Astrocyte (in vitro differentiated cells and primary cell): ENCODE measurements at places on chromosomes 4 and X. TPM values are rescaled to one million over a fixed set of nuclear protein-coding genes. Genes with fewer than 3 reads are reported as not detected.
A peak's percentile ranks its signal among the peaks of the same experiment; 100 is the strongest.

FREM3 gene
- not detected in 2 replicates for total RNA-seq

ARHGAP24 gene
- total RNA-seq: 1.8 and 2.1 TPM in 2 replicates

CFAP299 gene
- not detected in 2 replicates for total RNA-seq

SLC34A2 gene
- 0.26 and 0.32 TPM in 2 replicates for total RNA-seq

ZNF157 gene
- total RNA-seq: 0.17 and 0.54 TPM in 2 replicates

HMX1 gene
- 0.25 TPM in 1 of 2 replicates, not detected in the other for total RNA-seq

CRMP1 gene
- total RNA-seq: 59.6 and 67.4 TPM in 2 replicates

RPA4 gene
- 0.48 and 0.82 TPM in 2 replicates for total RNA-seq

LUZP4 gene
- not detected in 2 replicates for total RNA-seq

STPG2 gene
- total RNA-seq: 0.14 TPM in 1 of 2 replicates, not detected in the other

GRCh38 chr4:147019091-147019490 is 73.4 kb upstream of the TTC29 start:
- H3K27ac ChIP-seq: no peak overlapping the region
- peak; percentile 20 for DNase-seq
- no peak overlapping the region for H3K4me3 ChIP-seq
- H3K27me3 ChIP-seq: no peaks in the 10 kb centered on the region
- no peaks in the 10 kb centered on the region for H3K4me1 ChIP-seq

GRCh38 chr4:139912445-139912844 is 241.5 kb downstream of the MAML3 start:
- no peak overlapping the region for H3K4me3 ChIP-seq
- no peaks in the 10 kb centered on the region for H3K27me3 ChIP-seq

GRCh38 chr4:182213004-182213403 is 30.2 kb upstream of the TENM3 start:
- H3K27ac ChIP-seq: no peak overlapping the region
- no peaks in the 10 kb centered on the region for H3K36me3 ChIP-seq
- peak; percentile 60 for DNase-seq
- H3K4me3 ChIP-seq: no peak overlapping the region
- H3K27me3 ChIP-seq: no peaks in the 10 kb centered on the region

DNA sequence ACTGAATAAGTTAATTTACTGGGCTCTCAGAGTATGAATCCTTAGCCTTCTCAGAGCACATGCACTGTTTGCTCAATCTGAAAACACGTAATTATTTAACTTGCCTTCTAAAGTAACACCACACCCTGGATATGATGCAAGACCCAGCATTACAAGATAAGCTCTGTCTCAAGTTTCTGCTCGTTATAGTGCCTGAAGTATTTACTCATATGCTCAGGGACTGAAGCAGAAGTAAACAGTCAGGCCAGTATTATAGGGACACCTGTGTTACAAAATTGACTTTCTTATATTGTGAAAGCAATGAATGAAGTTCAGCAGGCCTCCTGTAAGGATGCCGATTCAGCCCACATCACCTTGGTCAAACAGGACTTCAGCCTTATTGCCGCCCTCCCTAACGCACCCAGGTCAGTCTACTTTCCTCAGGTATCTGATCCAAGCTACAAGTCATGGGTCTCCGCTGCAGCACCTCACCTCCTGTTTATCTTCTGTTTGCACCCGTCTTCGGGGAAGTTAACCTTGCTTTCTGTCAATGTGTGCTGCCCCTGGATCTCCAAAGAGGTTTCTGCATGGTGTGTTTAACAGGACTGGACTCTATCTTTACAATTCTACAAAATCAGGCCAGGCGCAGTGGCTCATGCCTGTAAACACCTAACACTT is 42.8 kb upstream of the KLF3 start:
- H3K36me3 ChIP-seq: no peaks in the 10 kb centered on the region
- H3K27me3 ChIP-seq: no peaks in the 10 kb centered on the region
- H3K27ac ChIP-seq: no peak overlapping the region
- no peaks in the 10 kb centered on the region for H3K4me1 ChIP-seq
- H3K4me3 ChIP-seq: no peak overlapping the region

DNA sequence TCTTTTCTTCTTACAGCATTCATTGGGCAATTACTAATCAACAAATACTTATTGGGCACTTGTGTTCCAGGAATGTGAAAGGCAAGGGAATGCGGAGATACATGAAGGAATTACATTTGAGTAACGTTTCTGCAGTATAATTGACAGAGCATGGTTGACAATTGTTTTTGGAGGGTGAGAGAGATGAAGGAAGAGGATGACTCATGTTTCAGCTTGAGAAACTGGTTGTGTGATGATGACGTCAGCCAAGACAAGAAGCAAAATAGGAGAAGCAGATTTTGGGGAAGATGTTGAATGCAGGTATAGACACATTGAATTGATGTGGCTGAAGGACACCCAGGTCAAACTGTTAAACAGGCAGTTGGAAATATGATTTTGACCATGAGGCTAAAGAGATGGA is 8.0 kb upstream of the CPEB2 start:
- DNase-seq: peak; percentile 34
- H3K27me3 ChIP-seq: no peaks in the 10 kb centered on the region
- no peaks in the 10 kb centered on the region for H3K4me1 ChIP-seq

DNA sequence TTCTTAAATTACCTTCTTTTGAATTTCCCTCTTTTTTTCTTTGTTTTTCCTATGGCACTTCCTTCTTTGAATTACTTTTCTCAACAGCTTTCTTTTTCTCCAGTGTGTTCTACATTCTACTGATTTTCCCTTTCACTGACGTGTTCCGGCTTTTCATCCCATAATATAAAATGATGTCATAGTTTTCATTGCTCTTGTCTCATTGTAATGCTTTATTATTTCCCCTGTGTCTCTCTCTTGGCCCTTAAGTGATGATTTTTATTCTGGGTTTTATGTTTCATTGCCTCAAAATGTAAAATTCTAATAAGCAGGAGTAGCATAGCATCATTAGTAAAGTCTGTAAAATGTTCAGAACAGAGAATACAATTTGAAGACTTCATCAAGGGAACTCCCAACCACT is 299.3 kb downstream of the KCTD8 start:
- peaks cover 15% of the 10 kb centered on the region for H3K4me1 ChIP-seq
- H3K27ac ChIP-seq: peak overlapping the region; percentile 59
- H3K36me3 ChIP-seq: no peaks in the 10 kb centered on the region
- no peak overlapping the region for H3K4me3 ChIP-seq
- DNase-seq: no peak
- no peaks in the 10 kb centered on the region for H3K27me3 ChIP-seq

DNA sequence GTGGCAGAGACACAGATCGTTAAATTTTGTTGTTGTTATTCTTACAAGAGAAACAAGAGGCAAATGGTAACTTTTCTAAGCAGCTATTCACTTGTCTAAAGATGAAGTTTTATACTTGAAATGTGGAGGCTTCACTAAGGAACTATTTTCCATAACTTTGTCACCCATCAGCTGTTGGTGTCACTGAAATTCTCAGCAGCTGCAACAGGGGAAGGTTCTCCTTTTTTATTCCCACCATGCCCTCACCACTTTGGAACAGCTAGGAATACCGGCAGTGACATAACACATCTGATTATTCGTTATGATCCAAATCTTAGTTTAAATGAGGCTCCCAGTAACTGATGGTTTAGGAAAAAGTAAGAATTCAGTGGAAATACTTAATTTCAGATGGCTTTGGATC is 147.0 kb upstream of the LEF1 start:
- no peak for DNase-seq
- no peaks in the 10 kb centered on the region for H3K36me3 ChIP-seq
- H3K4me1 ChIP-seq: no peaks in the 10 kb centered on the region
- no peak overlapping the region for H3K4me3 ChIP-seq
- no peak overlapping the region for H3K27ac ChIP-seq
- peaks cover 4% of the 10 kb centered on the region for H3K27me3 ChIP-seq

- no peaks in the 10 kb centered on the region for H3K4me1 ChIP-seq
- H3K36me3 ChIP-seq: no peaks in the 10 kb centered on the region
- H3K27me3 ChIP-seq: no peaks in the 10 kb centered on the region
- H3K4me3 ChIP-seq: no peak overlapping the region
- no peak for DNase-seq
- H3K27ac ChIP-seq: no peak overlapping the region
Measured at GRCh38 chr4:149017002-149017734, 575.0 kb upstream of the NR3C2 start.

GRCh38 chr4:76628251-76628650 is 193.2 kb downstream of the SHROOM3 start:
- no peaks in the 10 kb centered on the region for H3K27me3 ChIP-seq
- no peak overlapping the region for H3K4me3 ChIP-seq
- no peak overlapping the region for H3K27ac ChIP-seq

DNA sequence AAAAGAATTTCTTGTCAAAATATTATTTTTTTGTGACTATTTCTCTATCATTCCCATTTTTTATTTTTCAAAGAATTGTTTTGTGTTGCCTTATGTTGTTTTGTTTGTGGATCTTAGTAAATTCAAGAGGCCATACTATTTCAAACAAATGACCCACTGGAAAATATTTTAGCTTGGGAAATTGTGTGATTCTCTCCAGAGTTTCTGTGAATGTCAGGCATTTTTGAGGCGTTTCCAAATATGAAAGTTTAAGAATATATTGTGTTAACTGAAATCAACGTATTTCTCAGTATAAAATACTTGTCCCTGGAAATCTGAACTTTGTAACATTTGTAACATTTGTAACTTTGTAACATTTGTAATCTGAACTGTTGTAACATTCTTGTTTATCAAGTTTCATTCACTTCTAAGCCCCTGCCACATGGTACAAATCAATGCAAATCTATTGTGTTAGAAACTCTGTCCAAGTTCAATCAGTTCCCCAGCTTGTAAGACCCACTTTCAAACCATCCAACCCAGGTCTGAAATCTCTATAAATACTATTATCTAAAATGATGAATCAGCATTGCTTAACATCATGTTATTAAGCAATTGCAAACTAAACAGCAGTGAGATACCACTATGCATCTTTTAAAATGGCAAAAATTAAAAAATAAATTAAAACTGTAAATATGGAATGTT is 465.4 kb upstream of the GRID2 start:
- H3K27me3 ChIP-seq: no peaks in the 10 kb centered on the region
- H3K4me1 ChIP-seq: no peaks in the 10 kb centered on the region
- H3K4me3 ChIP-seq: no peak overlapping the region
- no peak overlapping the region for H3K27ac ChIP-seq
- H3K36me3 ChIP-seq: no peaks in the 10 kb centered on the region

DNA sequence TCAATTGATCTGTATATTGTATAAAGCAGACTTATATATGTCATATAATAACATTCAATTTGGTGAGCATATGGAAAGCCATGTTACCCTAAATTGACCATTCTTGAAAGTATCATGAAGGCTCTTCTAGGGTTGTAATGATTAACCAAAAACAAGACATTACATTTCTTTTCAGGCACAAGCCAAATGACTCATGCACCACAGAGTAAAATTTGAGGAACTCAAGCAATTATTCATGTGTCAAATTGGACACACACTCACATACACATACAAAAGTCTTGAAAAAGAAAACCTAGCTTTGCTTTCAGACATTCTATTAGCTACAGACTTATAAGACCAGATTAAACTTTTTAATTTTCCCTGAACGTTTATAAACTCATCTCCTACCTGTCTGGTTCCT is 146.5 kb upstream of the PCDH18 start:
- no peaks in the 10 kb centered on the region for H3K4me1 ChIP-seq
- H3K4me3 ChIP-seq: no peak overlapping the region
- no peaks in the 10 kb centered on the region for H3K27me3 ChIP-seq
- no peak overlapping the region for H3K27ac ChIP-seq
- no peaks in the 10 kb centered on the region for H3K36me3 ChIP-seq
- DNase-seq: peak; percentile 87

- H3K36me3 ChIP-seq: no peaks in the 10 kb centered on the region
- H3K4me3 ChIP-seq: peak within 1 kb of the TSS; percentile 78
- H3K4me1 ChIP-seq: no peaks in the 10 kb centered on the region
- H3K27ac ChIP-seq: peak within 1 kb of the TSS; percentile 70
- peak; percentile 69 for DNase-seq
Measured at GRCh38 chr4:88697588-88698329, at the start of gene NAP1L5. Gene NAP1L5, minus strand, starts transcription at chr4:88697829. Its CDS starts 75 bp downstream, at chr4:88697754.

DNA sequence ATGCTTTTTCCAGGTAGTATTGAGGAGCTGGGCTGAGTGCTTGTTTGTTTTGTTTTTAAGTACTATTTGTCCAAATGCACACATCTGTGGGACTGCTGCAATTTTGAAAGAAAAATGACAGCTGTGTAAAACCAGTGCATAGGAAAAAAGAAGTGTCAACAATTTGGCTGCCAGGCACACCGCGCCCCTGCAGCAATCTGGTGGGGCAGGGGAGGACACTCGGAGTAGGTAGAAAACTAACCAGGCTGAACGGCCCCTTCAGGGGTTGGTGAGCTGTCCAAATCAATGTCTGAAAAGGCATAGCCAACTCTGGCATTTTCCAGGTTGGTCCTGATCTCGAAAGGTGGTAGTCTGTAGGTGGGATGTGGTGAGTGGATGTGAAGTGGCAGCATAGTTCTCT is 1.1 kb downstream of the LDOC1 start:
- no peak for DNase-seq
- no peaks in the 10 kb centered on the region for H3K27me3 ChIP-seq
- H3K27ac ChIP-seq: no peak overlapping the region
- H3K4me3 ChIP-seq: peak overlapping the region; percentile 76

DNA sequence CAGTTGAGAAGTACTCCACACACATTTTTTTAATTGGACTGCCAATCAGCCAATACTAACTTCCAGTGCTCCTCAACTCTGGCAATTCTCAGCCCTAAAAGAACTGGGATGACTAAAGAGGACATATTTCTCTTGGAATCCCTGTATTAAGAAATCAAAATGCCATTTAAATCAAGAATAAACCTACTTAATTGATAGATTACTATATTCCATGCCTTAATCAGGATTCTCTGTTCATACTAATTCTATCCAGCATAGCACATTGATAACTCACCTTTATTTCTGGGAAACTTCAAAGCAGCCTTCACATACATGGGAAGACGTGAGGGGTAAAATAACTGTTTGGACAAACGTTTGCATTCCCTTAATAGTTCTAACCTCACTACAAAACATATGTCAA is 93.0 kb upstream of the DKK2 start:
- no peaks in the 10 kb centered on the region for H3K27me3 ChIP-seq
- H3K27ac ChIP-seq: no peak overlapping the region
- peaks cover 4% of the 10 kb centered on the region for H3K4me1 ChIP-seq

GRCh38 chrX:13868591-13868990 is 51.7 kb upstream of the GPM6B start:
- H3K27ac ChIP-seq: no peak overlapping the region
- no peaks in the 10 kb centered on the region for H3K27me3 ChIP-seq
- peaks cover 4% of the 10 kb centered on the region for H3K4me1 ChIP-seq

- H3K36me3 ChIP-seq: no peaks in the 10 kb centered on the region
Measured at GRCh38 chrX:73217621-73218020, 3.0 kb upstream of the NAP1L2 start.

- no peaks in the 10 kb centered on the region for H3K4me1 ChIP-seq
- H3K27me3 ChIP-seq: peaks cover 2% of the 10 kb centered on the region
- no peak overlapping the region for H3K4me3 ChIP-seq
- H3K36me3 ChIP-seq: no peaks in the 10 kb centered on the region
Measured at GRCh38 chr4:10157478-10158332, 41.1 kb upstream of the WDR1 start.

DNA sequence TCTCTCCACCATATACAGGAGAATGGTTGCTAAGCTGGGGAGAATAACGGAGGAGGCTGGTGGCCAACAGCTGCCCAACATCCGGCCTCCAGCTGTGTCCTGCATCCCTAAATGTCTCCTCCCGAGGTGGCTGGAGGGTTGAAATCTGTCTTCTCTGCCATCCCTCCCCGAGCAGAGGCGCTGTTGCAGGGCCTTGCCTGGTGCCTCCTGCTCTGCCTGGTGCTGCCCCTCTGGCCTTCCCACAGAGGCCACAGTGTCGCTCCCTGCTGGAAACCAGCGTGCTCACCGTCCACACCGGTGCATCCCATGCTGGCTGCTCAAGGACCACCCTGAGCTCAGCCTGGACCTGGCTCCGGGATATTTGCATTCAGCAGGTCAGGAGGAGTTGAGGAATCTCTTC is 115.2 kb downstream of the ENPP6 start:
- no peak overlapping the region for H3K4me3 ChIP-seq
- H3K27ac ChIP-seq: no peak overlapping the region
- H3K4me1 ChIP-seq: no peaks in the 10 kb centered on the region
